ENCODE measurements at places on chromosomes 2 and 18.

DNA sequence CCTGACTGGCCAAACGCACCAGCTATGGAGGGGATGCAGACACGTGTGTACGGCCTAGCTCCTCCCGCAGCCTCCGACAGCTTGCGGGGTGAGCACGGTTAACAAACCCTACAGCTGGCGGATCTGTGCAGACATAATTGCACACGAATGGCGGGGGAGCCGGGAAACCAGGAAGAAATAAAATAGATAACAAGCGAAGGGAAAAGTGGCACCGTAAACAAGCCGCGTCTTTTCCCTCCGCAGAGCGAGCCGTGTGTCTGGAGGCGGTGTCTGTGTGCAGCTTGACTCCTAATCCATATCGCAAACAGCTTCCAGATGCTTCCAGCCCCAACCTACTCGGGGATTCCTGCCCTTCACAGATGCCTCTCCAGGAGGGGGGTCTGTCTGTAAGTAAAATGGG is 853.1 kb upstream of the SALL3 start:
- DNase-seq = no peak

GRCh38 chr2:237207646-237208045 is 122.0 kb downstream of the COPS8 start:
- no peak for DNase-seq

- no peak for DNase-seq
Measured at GRCh38 chr2:200509235-200509611, 645 bp downstream of the KCTD18 start.

DNA sequence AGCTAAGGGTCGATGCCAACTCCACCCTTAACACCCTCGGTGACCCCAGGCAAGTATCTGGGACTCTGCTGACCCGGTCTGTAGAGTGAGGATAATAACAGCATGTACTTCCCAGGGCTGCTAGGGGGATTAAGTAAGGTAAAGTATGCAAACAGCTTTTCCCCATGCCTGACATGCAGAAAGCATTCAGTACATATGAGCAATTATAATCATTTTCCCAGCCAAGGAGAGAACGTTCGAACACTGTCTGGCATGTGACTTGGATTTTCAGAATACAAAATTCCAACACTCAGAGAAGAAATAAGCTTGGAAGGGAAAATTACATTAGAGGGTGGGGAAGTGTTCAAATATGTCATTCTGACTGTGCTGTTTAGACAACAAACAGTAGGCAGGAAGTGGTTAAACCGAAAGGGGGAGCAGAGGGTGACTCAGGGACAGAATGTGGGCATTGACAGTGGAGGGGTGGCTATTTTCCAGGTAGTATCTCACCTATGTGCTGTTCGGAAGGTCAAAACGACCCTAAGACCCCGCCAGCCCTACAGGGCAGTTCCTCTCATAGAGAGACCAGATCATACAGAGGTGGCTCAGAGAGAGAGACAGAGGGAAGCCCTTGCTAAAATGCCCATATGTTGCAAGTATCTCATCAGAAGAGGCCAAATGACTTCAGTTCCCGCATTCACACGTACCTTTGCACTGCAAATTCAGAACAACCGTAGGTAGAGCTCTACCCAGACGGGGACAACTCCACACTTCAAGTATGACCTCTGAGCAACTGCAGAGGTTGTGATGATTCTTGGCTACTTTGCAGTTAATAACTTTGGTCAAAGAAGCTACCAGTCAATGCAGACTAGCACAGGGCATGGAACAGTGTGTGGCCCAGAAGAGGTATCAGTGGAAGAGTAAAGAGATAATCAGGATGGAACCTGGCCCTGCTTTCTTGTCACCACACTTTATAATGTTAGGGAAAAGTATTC is 14.8 kb downstream of the ASPRV1 start:
- DNase-seq = no peak

DNA sequence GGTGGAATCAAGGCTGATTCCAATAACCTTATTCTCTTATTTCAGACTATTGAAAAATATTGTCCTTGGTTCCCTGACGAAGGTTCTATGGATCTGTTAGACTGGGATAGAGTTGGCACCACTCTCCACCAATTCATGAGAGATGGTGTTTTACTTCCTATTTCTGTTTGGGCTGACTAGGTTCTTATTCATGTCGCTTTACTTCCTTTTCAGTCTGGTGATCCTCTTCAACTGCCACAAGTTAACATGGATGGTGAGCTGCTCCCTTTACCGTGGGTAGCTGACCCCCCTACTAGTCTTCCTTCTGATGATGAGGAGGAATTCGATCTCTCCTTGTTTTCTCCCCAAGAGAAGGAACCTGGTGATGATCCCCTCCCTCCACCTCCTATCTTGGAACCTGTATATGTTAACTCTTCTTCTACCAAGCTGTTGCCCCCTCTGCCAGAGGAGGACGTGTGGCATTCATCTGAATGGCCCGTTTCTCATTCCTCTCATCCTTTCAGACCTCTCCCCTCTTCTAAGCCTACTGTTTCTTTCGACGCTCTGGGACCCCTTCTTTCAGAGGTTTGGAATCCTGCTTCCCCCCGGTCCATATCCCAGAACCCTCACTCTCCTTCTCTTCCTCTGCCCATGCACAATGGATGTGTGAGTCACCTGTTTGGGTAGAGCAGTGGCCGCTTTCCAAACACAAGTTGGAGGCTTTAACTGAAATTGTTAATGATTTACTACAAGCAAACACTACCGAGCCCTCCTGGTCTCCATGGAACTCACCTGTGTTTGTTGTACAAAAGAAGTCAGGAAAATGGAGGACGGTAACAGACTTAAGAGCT is 13.5 kb upstream of the CNOT11 start:
- no peak for DNase-seq

Data from stimulated activated CD4-positive, alpha-beta T cell treated with anti-CD3 and anti-CD28 coated beads, Interleukin-1b, Interleukin-23, amount 100 ng/mL, for 1 hour (primary cell).